ENCODE measurements at places on chromosomes 11 and 22.

GRCh38 chr22:22912988-22913253 is 25.3 kb downstream of the IGLL5 start:
- DNase-seq = no peak

DNA sequence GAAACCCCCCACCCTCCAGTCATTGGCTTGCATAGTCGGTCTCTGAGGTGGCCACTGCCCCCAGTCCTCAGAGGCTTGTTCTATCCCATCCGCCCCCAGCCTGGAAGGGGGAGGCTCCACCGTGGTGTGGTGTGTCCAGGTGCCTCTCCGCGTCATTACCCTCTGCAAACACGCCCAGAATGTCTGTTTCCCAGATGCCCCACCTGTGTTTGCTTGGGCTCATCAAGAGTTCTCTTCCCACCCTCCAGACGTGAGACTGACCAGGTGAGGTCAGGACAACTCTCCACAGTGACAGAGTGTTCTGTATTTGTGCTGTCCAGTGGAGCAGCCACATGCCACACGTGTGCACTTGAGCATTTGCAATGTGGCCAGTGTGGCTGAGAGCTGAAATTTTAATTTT is 24.9 kb downstream of the LRRC10B start:
- no peak for DNase-seq

GRCh38 chr11:33936725-33937604 is 45.1 kb upstream of the LMO2 start:
- DNase-seq = peak; percentile 61

DNA sequence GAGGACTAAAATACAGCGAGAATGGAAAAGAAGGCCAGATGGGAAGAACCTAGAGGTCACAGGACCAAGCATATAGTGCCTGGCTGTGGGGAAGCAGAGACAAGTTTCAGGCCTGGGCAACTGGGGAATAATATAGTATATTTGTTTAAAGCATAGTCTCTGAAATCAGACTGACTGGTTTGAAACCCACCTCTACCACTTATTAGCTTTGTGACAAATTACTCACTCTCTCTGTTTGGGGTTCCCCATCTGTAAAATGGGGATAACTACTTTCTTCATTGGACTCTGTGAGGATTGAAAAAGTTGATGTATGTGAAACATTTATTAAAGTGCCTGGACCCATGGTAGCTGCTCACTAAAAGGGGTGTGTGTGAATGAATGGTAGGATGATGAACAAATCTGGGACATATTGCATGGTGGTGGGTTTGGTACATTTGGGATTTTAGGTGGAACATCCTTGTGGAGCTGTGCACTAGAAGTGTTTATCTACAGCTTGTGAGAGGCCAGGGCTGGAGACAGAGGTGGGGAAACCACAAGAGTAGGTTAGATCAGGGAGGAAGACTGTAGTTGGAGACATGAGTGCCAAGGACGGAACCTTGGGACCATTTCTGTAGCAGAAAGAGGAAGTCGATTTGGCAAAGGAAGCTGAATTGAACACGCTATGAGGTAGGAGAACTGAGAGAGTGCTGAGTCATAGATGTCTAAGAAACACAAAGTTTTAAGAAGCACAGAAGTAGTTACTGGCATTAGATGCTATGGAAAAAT is 52.6 kb downstream of the SWAP70 start:
- peak; percentile 66 for DNase-seq

DNA sequence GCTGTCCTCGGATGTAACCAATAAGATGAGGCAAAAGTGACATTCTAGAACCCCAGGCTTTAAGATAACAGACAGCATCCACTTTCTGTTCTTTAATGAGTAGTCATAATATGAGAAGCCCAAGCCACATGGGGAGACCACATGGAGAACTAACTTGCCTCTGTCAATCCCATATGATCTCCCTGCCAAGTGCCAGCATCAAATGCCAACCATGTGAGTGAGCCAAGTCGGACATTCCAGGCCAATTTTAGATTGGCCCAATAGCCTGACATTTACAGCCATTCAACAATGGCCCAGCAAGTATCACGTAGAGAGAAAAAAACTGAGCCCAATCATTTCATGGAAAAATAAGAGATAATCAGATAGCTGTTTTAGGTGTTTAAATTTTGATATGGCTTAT is 2048.3 kb upstream of the RAG2 start:
- DNase-seq = no peak

DNA sequence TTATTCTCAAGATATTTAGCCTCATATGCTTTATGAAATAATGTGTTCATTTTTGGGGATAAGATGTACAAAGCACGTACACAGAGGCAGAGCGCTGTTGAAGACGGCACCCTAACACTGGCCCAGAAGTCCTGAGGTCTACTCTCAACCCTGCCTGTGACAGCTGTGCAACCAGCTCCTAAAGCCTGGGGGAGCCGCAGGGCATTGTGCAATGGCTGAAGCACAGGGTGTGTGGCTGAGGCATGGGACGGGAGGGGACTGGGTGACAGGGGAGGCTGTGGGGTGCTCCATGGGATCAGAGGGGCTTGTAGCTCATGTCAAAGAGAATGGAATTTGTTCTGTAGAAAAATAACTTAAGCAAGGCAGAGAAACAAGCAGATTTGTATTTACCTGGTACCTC is 27.7 kb downstream of the FAM227A start:
- no peak for DNase-seq

- peak; percentile 72 for DNase-seq
Observed at GRCh38 chr11:86003654-86004053, 65.2 kb downstream of the PICALM start.

GRCh38 chr11:79121351-79121750 is 319.5 kb downstream of the TENM4 start:
- no peak for DNase-seq

- no peak for DNase-seq
Observed at GRCh38 chr11:85464283-85464682, 162.9 kb downstream of the DLG2 start.

DNA sequence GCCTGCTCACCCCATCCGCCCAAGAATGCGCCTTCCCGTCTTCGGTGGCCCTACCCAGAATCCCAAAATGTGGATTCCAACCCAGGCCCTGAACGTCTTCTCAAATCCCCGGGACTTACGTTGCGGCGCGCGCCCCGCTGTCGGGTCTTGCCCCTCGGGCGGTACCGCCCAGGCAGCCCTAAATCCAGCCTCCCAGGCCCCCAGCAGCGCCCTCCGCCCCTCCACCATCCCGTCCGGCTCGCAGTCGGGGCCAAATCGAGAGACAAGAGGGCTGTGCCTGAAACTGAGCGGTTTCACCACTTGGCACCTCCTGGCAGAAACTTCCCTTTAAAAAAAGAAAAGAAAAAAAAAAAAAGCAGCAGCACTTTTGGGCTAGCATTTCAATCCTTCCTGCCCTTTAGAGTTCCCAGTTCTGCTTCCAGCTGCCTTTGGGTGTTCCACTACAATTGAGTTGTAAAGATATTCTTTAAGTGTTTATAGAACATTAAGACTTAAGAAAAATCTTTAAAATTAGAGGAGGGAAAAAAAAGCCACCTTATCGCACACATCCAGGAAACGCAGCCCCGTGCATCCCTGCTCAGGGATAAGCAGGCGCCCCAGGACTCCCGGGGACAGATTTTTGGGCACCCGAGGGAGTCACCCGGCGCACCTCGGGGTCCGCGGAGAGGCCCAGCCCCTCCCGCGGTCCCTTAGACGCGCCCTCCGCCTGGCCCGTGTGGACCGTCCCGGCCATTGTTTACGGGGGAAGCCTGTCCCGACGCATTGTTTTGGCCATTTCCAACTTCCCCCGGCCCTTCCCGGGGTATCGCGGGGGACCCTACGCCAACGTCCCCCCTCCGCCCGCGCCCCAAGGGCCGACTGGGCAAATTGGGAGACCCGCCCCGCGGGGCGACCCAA is 57.6 kb downstream of the KCNJ4 start:
- DNase-seq = peak; percentile 60

- no peak for DNase-seq
Observed at GRCh38 chr11:92413757-92414513, 189.3 kb downstream of the FAT3 start.

GRCh38 chr11:71543866-71544265 is 4.4 kb upstream of the KRTAP5-9 start:
- no peak for DNase-seq

GRCh38 chr22:26937213-26937612 is 279.8 kb downstream of the MIAT start:
- no peak for DNase-seq

GRCh38 chr22:37578002-37578401 is 1.9 kb downstream of the LGALS2 start:
- DNase-seq = no peak
